NCI-H69 (cell line): ENCODE measurements at places on chromosomes 13 and 19.

DNA sequence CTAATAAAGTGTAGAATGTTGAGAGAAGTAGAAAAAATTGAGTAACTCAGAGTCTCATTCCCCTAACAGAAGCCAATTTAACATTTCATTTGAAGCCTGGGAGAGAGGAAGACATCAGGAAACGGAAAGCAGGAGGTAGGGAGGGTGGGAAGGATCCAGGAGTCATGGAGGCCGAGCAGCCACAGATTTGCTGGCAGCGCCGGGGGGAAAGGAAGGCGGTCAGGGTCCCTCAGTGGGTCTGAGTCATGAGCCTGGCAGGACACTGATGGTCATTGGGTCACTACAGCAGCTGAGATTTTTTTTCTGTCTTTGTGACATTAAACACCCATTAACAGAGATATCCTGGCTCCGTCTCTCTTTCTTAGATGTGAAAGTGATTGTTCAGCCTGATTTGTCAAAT, 248.1 kb downstream of the EFNB2 start:
- DNase-seq, result no peak

- no peak for DNase-seq
These were observed 218.8 kb downstream of the FGF9 start for GRCh38 chr13:21889651-21890050.

DNA sequence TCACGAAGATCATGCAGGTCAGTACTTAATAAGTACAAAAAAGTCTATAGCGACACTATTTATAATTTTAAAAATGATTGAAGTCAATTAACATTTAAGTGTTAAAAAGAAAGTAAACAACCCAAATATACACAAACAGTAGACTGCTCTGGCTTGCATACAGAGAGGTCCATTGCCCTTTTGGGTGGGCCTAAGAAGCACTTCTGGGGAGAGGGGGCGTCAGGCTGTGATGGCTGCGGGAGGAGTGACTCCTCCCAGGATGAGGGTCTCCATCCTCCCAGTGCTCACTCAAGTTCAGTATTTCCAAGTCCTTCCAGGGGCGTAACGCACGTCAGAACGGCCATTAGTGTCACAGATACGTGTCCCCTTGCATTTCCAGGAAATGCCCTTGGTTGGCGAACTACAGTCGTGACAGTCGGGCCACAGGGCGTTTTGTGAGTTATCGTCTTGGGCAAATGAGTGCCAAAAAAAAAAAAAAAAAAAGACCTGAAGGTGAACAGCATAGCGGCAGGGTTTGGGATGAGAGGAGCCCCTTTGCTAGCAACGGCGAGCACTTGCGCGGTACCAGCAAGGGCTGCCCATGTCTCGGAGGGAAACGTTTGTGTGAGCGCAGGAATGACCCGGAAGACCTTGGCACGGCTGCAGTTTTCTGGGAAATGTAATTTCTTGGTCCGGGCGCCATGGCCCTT, at the start of gene SCGB2B2:
TSS of gene SCGB2B2 (minus strand) at position 463 of the 689 bp plus-strand sequence. CDS start 82,596 bp downstream, outside the sequence.
- peak; percentile 95 for DNase-seq

DNA sequence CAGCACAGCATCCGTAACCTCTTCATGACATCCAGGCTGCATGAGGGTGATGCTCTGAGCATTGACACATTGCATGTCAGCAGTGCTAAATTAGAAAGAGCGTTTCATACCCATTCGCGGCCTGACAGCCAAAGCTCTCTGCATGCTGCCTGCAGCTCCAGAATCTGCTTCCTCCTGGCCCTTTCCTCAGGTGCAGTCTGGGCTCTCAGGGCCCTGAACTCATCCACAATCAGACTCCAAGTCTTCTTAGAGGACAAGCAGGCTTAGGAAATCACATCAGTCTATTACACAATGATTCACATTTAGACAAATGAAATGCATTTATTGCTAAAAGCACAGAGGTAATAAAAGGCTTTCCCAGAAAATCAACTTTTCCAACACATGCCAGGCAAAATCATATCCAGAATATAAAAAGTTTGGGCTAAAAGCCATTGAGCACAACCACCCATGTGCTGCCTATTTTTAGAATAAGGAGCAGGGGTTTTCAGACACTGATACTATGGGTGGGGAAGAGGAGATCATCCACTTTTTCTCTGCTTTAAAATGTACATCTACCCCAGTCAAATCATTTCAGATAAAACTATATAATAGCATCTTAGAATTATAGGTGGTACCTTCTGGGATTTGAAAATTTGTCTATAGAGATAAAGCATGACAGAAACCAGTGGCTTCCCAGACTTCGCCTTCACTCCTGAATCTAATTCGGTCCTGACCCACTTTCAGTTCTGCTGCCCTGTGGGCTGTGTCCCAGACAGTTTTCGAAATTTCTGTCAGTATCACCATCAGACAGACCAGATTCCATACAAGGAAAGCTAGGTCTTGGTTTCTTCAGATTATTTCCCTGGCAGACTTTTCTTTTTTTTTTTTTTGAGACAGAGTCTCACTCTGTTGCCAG, 109.3 kb downstream of the COL4A2 start:
- DNase-seq, result no peak

- DNase-seq, result peak; percentile 59
These were observed 852.7 kb upstream of the KLHL1 start for GRCh38 chr13:70960841-70961443.
